ENCODE measurements at places on chromosomes 7 and 10. TPM values are rescaled to one million over a fixed set of nuclear protein-coding genes. Genes with fewer than 3 reads are reported as not detected.

KLF14 gene
- polyA plus RNA-seq = 0.25 TPM

BLNK gene
- not detected for polyA plus RNA-seq

DNA sequence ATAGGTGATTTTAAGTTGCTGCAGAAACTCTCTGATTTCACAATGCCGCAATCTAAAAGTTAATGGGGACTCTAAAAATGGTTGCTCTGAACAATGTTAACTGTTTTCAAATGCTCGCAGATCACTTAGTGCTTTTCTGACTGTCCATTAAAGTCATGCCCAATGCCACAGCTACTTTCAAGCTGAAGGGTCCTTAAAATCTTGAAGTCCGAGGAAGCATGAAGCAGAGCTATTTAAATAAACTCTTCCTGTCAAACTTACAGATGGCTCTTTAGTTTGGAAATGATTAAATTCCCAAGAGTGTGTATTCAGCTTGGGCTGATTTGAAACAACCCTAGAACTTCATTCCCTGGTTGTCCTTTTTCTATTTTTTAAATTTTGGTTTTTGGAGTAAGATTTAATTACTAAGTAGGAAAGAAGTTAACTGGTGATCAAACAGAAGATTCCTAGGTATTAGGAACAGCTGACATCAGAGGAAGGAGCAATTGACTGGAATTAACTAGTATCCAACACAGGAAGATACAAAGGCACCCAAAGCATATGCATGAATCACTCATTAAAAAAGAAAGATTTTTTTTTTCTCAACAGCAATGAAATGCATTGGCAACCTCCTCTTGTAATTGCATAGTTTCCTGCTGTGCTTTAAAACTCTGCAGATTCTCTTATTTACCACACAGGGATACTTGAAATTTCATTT, 105.1 kb downstream of the NRP1 start:
- DNase-seq = peak; percentile 68

- DNase-seq = no peak
These were observed 625 bp upstream of the GSTO2 start for GRCh38 chr10:104268405-104268712.

- peak; percentile 86 for DNase-seq
These were observed 78.6 kb upstream of the C10orf90 start for GRCh38 chr10:126749015-126749655.

ZWINT gene
- polyA plus RNA-seq = 34.8 TPM

DNA sequence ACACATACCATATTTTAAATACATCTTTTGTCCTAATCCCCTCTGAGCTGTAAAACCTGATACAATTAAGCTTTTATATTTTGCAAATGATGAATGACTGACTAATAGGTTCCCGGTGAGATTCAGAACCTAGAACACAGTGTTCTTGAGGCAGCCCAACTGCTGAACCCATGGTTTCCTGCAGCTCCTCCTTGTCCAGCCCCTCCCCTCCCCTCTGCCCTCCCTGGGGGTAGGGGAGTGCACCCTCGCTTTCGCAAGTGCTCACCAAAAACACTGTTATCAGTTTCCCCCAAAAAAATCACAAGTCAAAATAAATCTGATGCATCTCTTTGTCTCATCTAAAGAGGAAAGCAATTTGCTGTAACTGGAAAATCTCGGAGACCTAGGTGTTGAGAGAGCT, 602.8 kb downstream of the KCNMA1 start:
- DNase-seq = no peak

FAM25G gene
- polyA plus RNA-seq = 1.4 TPM

DNA sequence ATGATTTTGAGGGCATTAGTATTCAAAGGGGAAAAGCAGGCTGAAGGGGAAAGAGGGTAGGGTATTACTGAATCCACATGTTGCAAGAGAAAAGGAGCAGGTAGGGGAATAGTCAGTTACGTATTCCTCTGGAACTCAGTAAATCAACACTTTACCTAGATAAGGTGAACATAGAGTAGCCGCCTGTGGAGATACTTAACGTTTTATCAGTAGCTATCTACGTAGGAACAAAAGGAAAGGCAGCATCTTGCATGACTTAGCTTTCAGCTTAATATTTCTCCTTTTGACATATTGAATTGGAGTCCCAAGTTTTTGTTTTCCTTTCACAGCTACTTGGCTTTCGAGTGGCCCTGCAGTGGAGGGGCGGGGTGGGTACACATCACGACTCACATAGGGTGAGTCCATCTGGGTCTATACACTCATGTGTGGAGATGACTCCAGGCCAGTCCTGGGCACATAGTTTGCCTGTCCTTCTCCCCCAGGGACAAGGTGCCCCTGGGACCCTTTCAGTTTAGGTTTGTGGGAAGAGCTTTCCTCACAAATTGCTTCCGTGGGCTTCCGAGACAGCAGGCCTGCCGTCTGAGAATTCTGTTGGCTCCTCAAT, 48.1 kb downstream of the CCNY start:
- DNase-seq = peak; percentile 43

DNA sequence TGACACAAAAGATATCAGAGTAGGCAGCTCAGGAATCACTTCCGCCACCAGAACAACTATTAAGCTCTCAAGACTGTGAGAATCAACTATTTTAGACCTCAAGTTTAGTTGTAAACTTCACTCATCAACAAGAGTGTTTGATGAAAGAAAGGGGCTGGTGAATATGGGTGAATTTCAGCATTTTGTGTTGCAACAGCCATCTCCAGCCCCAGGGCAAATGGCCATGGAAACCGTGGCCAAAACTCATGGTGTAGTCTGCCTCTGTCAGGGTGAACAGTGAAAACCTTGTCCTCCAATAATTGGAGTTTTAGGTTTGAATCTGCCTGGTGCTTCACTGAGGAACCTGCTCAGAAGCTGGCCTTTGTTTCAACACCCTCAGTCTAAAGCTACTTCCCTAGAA, 60.0 kb downstream of the POLR1F start:
- peak; percentile 9 for DNase-seq

GRCh38 chr7:5773661-5774086, 7.8 kb downstream of the RNF216 start:
- peak; percentile 93 for DNase-seq

DNA sequence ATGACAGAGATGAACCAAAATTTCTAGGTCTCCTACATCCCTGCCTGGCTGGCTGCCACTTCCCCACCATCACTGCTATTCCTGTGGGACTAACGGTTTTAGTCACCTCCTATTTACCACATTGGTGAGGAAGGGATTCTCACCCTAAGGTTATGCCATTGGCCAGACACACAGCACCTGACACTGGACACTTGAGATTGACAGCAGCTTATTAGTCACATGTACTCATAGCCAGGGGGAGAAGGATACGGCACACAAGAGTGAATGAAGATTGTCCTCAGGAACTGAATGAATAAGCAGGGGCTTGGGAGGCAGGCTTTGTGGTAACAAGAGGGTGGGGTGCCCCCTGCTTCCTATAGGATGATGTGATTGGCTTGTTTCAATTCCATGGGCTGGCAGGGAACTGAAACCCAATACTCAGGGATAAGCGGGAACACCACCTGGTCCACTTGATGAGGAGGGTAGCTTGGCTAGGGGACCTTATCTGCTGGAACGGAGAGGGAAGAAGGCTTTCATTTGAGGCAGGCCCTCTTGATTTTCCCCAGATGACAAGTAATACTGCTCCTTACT, 99.0 kb downstream of the SPAG6 start:
- no peak for DNase-seq

GRCh38 chr7:135286876-135287275, 53.2 kb downstream of the STRA8 start:
- DNase-seq = no peak

DOCK1 gene
- polyA plus RNA-seq = 21.2 TPM

DNA sequence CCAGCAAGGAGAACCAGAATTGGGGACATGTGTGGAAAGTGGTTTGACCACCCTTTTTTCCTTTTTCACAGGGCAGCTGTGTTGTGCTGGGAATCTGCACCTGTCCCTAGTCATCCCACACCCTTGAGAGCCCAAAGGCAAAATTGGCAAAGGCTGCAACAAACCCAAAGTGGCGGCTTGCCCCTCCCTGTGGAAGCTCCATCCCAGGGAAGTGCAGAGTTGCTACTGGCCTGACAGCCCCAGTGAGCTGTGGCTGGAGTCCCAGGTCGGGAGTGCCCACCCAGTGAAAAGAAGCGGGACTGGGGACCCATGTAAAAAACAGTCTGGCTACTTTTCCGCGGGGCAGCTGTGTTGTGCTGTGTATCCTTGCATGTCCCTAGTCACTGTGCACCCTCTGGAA, 109.1 kb upstream of the GRM3 start:
- DNase-seq = no peak
